ENCODE measurements at places on chromosomes 12 and 14. TPM values are rescaled to one million over a fixed set of nuclear protein-coding genes. Genes with fewer than 3 reads are reported as not detected.

The RPGRIP1 gene
- 0.28 TPM for total RNA-seq

The KCNC2 gene
- total RNA-seq = not detected

The RERGL gene
- total RNA-seq = not detected

The ANG gene
- total RNA-seq = 11.0 TPM

Data from A549 treated with ZK216348 at 1 μM for 4 hours (cell line).